Suprapubic skin (tissue), 4 donors: ENCODE measurements at places on chromosomes 2 and 18.
A peak's percentile ranks its signal among the peaks of the same experiment; 100 is the strongest.

- no peak overlapping the region for H3K27ac ChIP-seq
- no peaks in the 10 kb centered on the region for H3K27me3 ChIP-seq
- H3K36me3 ChIP-seq = peaks cover 7% of the 10 kb centered on the region
- DNase-seq = no peak
- no peaks in the 10 kb centered on the region for H3K4me1 ChIP-seq
Observed at GRCh38 chr18:5424903-5425664, 118.7 kb downstream of the EPB41L3 start.

DNA sequence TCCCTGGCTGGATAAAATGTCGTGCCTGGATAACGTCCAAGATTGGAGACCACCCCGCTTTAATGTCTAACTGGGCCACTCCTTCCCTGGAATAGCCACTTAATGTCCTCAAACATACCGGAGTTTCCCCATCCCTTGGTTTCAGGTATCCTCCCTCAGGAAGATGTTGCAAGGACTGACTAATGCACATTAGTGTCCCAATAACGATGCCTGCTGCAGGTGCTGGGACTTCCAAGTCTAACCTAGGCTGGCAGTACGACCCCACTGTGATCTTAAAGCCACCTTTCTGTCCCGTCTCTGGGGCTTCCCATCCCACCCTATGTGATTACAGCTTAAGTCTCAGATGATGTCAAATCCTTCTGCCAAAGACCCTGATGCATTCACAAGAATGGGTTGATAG, 1.1 kb upstream of the ATP6V1C2 start:
- H3K27me3 ChIP-seq = peaks cover 46% of the 10 kb centered on the region
- H3K27ac ChIP-seq = no peak overlapping the region
- peaks cover 36% of the 10 kb centered on the region for H3K4me1 ChIP-seq
- no peak for DNase-seq

GRCh38 chr2:229342376-229342775, 71.3 kb upstream of the PID1 start:
- no peak for DNase-seq
- H3K4me3 ChIP-seq = no peak overlapping the region
- no peaks in the 10 kb centered on the region for H3K36me3 ChIP-seq
- no peaks in the 10 kb centered on the region for H3K27me3 ChIP-seq
- no peak overlapping the region for H3K27ac ChIP-seq

GRCh38 chr2:234334756-234335155, 162.1 kb downstream of the ARL4C start:
- no peak for DNase-seq
- no peak overlapping the region for H3K4me3 ChIP-seq
- H3K4me1 ChIP-seq = peaks cover 33% of the 10 kb centered on the region
- no peaks in the 10 kb centered on the region for H3K27me3 ChIP-seq
- H3K27ac ChIP-seq = peak overlapping the region; percentile 61
- no peaks in the 10 kb centered on the region for H3K36me3 ChIP-seq

- H3K27me3 ChIP-seq = no peaks in the 10 kb centered on the region
- H3K27ac ChIP-seq = peak overlapping the region; percentile 88
- H3K4me1 ChIP-seq = peaks cover 49% of the 10 kb centered on the region
- no peak for DNase-seq
Observed at GRCh38 chr2:3470166-3470651, 49.1 kb downstream of the ADI1 start.

DNA sequence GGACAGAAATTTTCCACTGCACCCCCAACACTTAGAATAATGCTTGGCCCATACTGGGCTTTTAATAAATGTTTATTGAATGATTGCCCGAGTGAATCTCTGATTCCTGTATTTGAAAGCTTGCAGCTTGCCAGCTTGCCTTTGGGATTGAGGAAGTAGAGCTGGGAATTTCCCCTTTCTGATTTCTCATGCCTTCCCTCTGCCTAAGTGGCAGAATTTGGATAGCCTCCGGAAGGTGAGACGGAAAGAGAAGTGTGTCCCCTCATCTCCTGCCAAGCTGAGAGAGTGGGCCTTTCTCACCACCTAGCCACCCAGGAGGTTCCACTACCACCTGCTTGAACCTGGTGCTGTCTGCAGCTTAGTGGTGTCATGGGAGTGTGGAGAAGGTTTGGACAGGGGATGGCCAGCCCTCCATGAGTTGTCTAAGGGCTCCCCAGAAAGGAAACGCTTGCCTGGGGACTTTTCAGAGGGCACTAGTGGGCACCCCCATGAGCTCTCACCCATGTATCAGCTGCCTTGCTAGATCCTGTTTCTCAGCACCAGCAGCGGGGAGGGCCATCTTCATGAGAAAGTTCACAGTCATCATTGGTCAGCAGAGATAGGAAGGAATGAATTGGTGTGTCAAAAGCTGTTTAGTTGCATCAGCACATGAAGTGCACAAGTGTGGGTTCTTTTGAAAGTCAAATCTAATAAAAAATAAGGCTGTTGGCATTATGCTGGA, 8.6 kb upstream of the NCOA1 start:
- H3K27me3 ChIP-seq = no peaks in the 10 kb centered on the region
- no peak overlapping the region for H3K27ac ChIP-seq
- H3K4me1 ChIP-seq = peaks cover 7% of the 10 kb centered on the region
- no peak overlapping the region for H3K4me3 ChIP-seq
- DNase-seq = no peak

- no peaks in the 10 kb centered on the region for H3K27me3 ChIP-seq
- no peak overlapping the region for H3K4me3 ChIP-seq
- H3K27ac ChIP-seq = no peak overlapping the region
- no peaks in the 10 kb centered on the region for H3K36me3 ChIP-seq
- no peak for DNase-seq
Observed at GRCh38 chr18:74994502-74995418, 214.2 kb downstream of the PTGR3 start.

GRCh38 chr2:109218792-109219126, 89.8 kb downstream of the SH3RF3 start:
- H3K27ac ChIP-seq = no peak overlapping the region
- peaks cover 25% of the 10 kb centered on the region for H3K4me1 ChIP-seq
- H3K27me3 ChIP-seq = no peaks in the 10 kb centered on the region
- no peaks in the 10 kb centered on the region for H3K36me3 ChIP-seq
- no peak for DNase-seq

GRCh38 chr2:74555610-74556103, 1.1 kb downstream of the DOK1 start:
- H3K27ac ChIP-seq = no peak overlapping the region
- H3K27me3 ChIP-seq = peaks cover 13% of the 10 kb centered on the region
- no peak for DNase-seq
- H3K4me3 ChIP-seq = peak overlapping the region; percentile 56

DNA sequence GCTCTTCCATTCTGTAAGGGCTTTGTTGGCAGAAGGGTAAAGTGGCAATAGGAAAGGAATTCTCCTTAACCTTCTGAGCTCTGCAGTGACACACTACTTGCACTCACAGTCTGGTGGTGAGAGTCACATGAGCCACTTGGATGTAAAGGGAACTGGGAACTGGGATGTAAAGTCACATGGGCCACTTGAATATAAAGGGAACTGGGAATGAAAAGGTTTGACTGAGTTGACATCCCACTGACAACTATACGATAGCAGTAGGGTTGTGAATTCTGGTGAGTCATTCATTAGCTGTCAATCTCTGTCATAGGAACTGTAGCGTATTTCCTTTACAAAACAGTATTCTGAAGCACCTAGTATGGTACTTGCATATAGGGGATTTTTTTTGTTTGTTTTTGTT, 5.5 kb downstream of the RPE start:
- H3K36me3 ChIP-seq = no peaks in the 10 kb centered on the region
- no peak for DNase-seq
- no peak overlapping the region for H3K4me3 ChIP-seq
- H3K27ac ChIP-seq = no peak overlapping the region
- H3K4me1 ChIP-seq = peaks cover 32% of the 10 kb centered on the region

DNA sequence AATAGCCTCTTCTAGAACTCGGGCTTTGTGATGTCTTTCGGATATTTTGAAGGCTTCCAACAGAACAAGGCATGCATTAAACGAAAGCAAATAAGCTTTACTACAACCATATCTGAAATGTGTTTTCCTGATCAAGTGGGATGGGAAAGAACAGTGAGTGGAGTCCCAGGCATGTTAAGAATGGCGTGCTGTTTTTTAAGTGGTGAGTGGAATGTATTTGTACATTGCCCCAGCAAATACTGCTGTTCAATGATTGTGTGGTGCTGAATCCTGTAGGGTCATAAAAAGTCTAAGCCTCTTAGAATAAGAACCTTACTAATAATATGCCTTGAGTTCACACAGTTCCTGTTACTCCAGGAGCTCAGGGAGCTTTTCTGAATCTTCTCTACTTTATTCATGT, 52.5 kb downstream of the POMC start:
- no peaks in the 10 kb centered on the region for H3K27me3 ChIP-seq
- no peak overlapping the region for H3K4me3 ChIP-seq
- no peak overlapping the region for H3K27ac ChIP-seq
- no peak for DNase-seq
- no peaks in the 10 kb centered on the region for H3K36me3 ChIP-seq
- no peaks in the 10 kb centered on the region for H3K4me1 ChIP-seq

DNA sequence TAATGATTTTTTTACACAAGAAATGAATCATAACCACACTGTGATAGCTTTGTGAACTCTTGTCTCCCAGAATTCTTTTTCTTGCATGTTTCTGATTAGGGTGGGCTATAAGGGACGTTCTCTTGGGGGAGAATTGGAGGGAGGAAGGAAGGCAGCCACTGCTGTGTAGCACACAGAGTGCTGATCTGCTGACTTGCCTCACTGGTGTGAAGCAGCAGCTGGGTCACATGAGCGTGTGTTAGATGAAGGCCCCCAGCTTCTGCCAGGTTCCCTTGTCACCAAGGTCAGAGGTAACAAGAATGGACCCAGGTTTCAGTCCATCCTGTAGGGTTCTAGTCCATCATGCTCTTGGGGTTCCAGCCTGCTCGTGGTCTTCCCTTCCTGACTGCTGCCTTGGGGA, 107.4 kb upstream of the GLI2 start:
- H3K4me1 ChIP-seq = peaks cover 6% of the 10 kb centered on the region
- peaks cover 4% of the 10 kb centered on the region for H3K27me3 ChIP-seq
- no peak for DNase-seq
- no peaks in the 10 kb centered on the region for H3K36me3 ChIP-seq

DNA sequence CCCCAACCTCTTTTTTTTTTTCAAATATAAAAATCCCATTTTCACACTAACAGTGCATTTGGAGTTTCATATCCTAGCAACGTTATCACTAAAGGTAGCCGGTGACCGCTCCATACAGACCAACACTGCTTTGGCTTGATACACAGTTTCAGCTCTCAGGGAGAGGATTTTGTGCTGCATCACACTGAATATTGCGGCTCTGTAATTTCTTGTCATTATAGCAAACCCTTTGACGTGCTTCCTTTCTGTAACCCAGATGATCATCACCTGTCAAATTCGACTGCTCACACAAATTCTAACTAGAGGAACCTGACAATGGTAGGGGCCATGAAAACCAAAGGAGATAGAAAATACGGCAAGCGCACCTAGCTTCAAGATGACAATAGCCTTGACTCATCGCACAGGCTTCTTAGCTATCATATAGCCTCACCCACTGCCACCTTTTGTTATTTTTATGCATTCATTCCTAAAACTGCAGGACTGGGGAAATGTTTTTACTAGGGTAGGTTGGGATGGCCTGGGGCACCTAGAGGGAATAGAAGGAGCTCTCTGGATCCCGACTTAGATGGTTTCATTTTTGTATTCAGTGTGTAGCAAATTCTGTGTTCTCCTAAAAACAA, 582.9 kb upstream of the PIK3C3 start:
- no peak for DNase-seq
- H3K27me3 ChIP-seq = no peaks in the 10 kb centered on the region
- H3K36me3 ChIP-seq = no peaks in the 10 kb centered on the region

- H3K4me1 ChIP-seq = peaks cover 2% of the 10 kb centered on the region
- H3K27ac ChIP-seq = no peak overlapping the region
- no peak for DNase-seq
- no peaks in the 10 kb centered on the region for H3K27me3 ChIP-seq
Observed at GRCh38 chr2:215695861-215696260, 260.0 kb upstream of the FN1 start.

GRCh38 chr18:23573626-23574431, 12.5 kb downstream of the NPC1 start:
- DNase-seq = no peak
- H3K27ac ChIP-seq = peak overlapping the region; percentile 44
- no peaks in the 10 kb centered on the region for H3K27me3 ChIP-seq
- peaks cover 18% of the 10 kb centered on the region for H3K4me1 ChIP-seq

DNA sequence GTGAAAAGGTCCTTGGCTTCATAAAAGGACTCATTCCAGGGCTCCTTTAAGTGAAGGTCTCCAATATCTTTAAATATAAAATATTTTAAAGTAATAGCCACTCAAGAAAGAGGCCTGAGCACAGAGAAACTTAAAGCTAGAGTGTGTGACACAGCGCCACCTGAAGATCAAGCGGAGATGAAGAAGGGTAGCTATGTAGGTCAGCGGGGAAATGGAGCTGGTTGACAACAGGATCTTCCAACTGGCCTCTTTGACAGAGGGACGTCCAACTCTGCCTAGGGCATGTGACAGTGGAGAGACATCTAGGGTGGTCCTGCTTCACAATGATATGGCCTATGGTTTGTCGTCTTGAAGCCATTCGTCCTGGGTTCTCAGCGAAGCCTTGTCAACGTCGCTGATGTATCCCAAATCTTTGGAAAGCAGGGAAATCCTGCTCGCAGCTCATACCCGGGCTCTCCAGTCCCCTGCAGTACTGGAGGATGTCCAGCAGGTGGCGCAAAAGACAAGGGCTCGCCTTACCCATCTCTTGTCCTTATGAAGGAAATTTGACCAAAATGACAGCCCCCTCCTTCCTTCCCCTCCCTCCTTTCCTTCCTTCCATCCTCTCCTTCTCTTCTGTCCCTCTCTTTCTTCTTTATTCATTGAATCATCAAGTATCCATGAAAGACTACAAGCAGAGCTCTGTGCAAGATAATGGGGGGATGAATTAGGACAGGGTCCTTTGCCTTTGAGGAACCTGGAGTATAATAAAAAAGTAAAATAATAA, 59.6 kb downstream of the LONRF2 start:
- no peaks in the 10 kb centered on the region for H3K4me1 ChIP-seq
- no peak overlapping the region for H3K4me3 ChIP-seq
- H3K27ac ChIP-seq = no peak overlapping the region
- DNase-seq = peak; percentile 86

- H3K27me3 ChIP-seq = no peaks in the 10 kb centered on the region
- H3K4me3 ChIP-seq = no peak overlapping the region
- no peak for DNase-seq
- H3K27ac ChIP-seq = no peak overlapping the region
Observed at GRCh38 chr18:64379662-64380061, 230.8 kb upstream of the LINC00305 start.

DNA sequence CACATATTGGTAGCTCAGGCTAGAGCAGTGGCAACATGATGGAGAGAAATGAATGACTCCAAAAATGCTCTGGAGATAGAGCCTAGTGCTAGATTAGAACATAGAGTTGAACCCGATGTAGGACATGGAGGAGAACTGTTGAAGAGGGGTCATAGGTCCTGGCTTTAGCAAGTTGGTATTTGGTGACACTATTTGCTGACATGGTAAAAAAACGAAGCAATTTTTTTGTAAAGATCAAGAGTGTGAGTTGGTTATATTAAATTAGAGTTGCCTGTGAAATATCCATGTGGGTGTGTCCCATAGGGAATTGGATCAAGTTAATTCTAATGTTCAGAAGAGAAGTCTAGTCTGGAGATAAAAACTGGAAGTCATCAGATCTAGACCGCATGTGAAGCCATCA, 143.0 kb upstream of the RASGRP3 start:
- H3K36me3 ChIP-seq = no peaks in the 10 kb centered on the region
- no peak for DNase-seq
- H3K4me3 ChIP-seq = no peak overlapping the region
- no peaks in the 10 kb centered on the region for H3K4me1 ChIP-seq
- no peak overlapping the region for H3K27ac ChIP-seq
